ENCODE measurements at places on chromosomes 16 and 17. TPM values are rescaled to one million over a fixed set of nuclear protein-coding genes. Genes with fewer than 3 reads are reported as not detected.
A peak's percentile ranks its signal among the peaks of the same experiment; 100 is the strongest.

The CA5A gene
- not detected for total RNA-seq

DNA sequence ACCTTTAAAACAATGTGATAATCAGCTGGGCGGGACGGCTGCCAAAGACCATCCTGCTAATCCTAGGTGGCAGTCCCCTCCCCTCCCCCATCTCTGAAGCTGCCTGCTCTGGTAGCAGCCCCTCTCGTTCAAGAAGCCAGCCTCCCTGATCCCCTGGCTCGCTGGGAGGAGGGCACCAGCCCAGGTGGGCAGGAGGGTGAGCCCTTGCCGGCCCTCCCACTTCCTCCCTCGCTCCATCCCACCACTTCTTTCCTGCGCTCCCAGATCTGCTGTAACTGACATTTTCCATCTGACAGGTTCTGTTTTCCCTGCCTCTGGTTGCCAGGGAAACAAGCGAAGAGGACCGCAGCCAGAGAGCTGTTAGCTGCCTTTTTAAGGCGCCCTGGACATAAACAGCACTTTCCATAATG, 155.7 kb upstream of the TNRC6C start:
- DNase-seq: no peak

The PABPN1L gene
- total RNA-seq: not detected

GRCh38 chr17:10013365-10014112, 108.5 kb upstream of the RCVRN start:
- DNase-seq: no peak

The TSPAN10 gene
- total RNA-seq: 0.80 TPM

- no peak for DNase-seq
Observed at GRCh38 chr17:68782789-68783188, 172.4 kb downstream of the ABCA8 start.

DNA sequence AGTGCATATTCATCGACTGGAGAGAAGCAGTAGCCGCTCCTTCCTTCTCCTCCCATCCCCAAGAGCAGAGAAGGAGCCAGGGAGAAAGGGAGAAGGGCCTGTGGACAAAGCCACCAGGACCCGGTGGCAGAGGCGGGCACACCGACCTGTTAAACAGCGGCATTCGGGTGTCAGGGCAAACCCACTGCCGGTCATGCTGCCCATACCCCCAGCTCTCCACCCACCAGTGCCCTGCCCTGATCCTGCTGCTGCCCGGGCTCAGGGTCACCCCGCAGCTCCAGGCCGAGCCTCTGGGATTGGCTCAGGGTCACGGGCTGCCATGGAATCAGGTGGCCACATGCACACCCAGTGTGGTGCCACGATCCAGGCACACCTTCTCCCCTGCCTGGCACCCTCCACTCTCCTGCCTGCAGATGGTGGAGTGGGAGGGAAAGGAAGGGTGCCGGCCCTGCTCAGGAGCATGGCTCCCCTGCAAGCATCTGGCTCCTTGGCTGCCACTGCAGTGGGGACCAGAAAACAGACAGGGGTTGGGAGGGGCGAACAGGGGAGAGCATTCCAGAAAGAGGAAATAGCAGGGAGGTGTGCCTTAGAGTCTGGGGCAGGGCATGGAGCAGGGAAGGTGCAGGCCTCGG, 18.3 kb upstream of the RASD1 start:
- no peak for DNase-seq

The TTLL6 gene
- total RNA-seq: not detected

DNA sequence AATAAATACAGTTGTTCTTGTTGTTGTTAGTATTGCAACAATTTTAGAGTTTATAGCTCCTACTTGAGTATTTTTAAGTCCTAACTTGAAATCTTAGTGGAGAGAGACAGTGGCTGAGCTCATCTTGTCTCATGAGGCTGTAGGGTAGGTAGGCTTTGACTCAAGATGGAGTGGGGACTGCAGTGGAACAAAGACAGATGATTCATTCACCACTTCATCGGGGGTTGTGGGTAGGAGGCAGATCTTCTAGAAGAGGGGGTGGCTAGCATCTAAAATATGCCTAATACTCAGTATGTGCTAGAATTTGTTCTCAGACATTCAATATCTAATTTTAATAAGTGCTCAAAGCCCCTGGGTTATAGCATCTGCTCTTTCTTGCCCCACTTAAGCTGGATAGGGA, 13.1 kb upstream of the MMD start:
- DNase-seq: no peak

The VAT1L gene
- total RNA-seq: not detected

GRCh38 chr16:87952751-87953150, 1.5 kb downstream of the BANP start:
- DNase-seq: no peak

- no peak for DNase-seq
Observed at GRCh38 chr17:44318077-44318892, 6.3 kb downstream of the SLC25A39 start.

DNA sequence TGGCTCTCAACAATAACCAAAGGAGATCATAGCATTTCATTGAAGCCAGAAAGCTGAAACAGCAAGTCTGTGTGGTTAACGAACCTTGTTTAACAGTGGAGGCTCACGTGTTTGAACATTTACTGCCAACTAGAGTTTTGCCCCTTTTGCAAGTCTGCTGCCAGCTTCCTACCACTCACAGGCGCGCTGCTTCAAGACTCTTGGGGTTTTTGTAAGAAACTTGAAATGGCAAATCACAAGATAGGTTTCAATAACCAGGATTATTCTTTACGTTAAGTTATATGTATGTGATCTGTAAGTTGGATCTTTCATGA, 1.2 kb downstream of the SNTB2 start:
- peak; percentile 26 for DNase-seq

- no peak for DNase-seq
Observed at GRCh38 chr17:42424991-42425610, 2.0 kb upstream of the CAVIN1 start.

Data from naive thymus-derived CD8-positive, alpha-beta T cell (primary cell).